ENCODE measurements at places on chromosomes 4 and X. TPM values are rescaled to one million over a fixed set of nuclear protein-coding genes. Genes with fewer than 3 reads are reported as not detected.
A peak's percentile ranks its signal among the peaks of the same experiment; 100 is the strongest.

Gene UGT2A1
- not detected for total RNA-seq

DNA sequence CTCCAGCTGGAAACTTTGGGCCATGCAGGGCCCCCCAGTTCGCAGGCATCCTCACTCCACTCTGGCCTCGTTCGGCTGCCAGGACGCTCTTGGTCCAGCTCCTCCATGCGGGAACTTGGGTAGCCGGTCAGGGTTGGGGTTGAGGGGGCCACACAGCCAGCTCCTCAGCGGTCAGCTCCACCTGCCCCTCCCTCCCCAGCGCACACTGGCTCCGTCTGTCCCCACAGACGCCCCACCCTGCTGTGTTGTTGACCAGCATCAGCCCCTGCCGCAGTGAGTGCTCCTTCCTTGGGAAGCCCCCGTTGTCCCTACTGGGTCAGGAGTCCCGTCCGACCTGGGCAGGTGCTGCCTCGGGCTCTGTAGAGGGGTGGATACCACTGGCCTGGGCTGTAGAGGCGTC lies 5.8 kb downstream of the FGFRL1 start:
- DNase-seq: no peak

GRCh38 chrX:131821945-131822622 lies 201.0 kb upstream of the STK26 start:
- no peak for DNase-seq

DNA sequence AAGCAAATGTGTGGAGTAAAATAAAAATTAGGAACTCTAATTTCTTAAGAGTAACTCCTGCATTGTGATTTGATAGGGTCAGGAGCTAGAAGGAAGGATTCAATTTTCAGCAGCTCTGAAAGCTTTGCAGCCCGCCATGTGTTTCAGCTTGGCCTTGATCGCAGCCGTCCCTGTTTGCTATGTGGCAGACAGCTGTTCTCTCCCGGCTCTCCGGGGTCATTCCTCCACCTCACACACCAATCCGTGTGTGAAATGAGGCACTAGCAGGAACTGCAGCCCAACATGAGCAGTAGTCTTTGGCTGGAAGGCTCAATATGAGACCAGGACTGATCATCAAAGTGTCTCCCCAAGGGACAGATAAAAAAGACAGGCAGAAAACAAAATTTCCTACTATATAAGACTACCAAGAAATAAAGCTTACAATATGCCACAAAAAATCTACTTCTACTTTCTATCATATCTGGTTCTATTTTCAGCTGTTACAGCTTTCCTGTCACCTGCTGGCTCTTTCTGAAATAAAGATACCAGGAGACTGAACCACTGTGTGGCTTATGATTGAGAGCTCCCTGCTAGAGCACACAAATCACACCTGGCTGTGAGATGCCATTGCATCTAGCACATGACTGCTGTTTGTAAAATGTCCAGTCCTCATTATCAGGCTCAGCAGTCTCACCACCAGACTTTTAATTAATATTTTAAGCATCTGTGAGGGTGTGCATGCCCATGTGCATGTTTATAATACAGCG lies 44.1 kb upstream of the SEC24B start:
- peak; percentile 39 for DNase-seq

GRCh38 chr4:40099010-40099409 lies 42.4 kb downstream of the N4BP2 start:
- DNase-seq: no peak

GRCh38 chr4:104344342-104344980 lies 150.2 kb downstream of the CXXC4 start:
- no peak for DNase-seq

DNA sequence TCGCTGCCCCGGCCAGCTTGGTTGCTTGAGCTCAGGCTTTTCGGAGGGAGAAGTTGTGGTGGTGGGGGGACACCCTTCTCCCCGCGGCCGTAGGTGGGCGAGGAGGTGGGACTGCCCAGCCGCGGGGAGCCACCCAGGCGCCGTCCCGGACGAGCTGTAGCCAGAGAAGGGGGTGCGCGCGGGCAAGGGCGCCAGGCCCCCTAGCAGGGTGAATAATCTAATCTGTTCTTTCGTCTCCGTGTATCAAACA lies 3.1 kb downstream of the MID1IP1 start:
- no peak for DNase-seq
